Right ventricle myocardium superior (tissue), 1 donor: ENCODE measurements at places on chromosomes 2 and 18. TPM values are rescaled to one million over a fixed set of nuclear protein-coding genes. Genes with fewer than 3 reads are reported as not detected.

- no peak for DNase-seq
Observed at GRCh38 chr2:147867050-147867449, 22.2 kb downstream of the ACVR2A start.

DNA sequence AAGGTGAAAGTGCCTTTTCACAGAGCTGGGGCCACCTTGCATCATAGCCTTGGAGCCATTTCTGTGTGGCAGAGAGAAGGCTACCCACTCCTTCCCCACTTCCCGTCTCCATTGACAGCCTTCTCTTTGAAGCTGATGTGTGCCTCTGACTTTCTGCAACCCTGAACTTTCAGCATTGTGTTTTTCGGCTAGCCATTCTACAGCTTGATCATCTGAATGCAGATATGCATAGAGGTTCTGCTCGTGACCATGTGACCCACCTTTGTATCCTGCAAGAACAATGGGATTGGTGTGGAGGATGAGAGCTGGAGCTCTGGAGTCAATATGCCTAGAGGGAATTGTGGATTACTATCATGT is 69.1 kb upstream of the KCNE4 start:
- DNase-seq = no peak

GRCh38 chr2:231752061-231752460 is 29.0 kb downstream of the PDE6D start:
- DNase-seq = no peak

The GRP gene
- not detected for total RNA-seq

DNA sequence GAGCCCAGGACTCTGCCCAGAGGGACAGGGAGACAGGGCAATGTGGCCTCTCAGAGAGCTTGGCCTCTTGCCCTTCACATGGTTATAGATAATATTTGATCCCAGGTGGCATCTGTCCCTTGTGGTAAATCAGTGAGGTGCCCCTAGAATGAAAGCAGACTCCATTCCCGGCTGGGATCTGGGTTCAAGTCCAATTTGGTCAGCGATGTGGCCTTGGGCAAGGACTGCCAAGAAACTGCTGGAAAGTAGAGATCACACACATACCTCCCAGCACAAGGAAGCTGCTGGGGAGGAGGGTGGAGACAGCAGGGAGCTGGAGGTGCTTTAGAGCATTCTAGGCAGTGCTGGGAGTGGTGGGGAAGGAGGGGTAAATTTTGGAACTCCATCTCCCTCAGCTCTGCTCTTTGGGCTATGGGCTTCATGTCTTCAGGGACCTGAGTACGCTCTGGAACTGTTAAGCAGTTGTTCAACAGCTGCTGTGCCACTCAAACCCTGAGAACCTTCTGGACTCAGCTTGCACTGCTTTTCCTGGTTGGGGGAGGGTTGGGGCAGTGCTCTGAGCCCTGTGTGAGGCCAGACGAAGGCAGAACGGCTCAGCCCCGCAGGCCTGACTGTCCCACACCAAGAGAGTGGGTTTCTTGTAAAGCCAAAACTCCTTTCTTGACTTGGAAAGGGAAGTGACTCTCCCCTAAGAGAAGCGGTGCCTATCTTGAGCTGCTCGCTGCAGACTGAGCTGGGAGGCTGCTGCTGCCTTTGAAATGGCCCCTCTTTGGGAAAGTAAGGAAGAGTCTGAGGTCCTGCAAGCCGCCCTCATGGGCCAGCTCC is 23.0 kb downstream of the INPP5D start:
- DNase-seq = no peak

GRCh38 chr2:44450806-44451205 is 89.1 kb downstream of the CAMKMT start:
- DNase-seq = no peak
